ENCODE measurements at places on chromosomes 13 and 19.
A peak's percentile ranks its signal among the peaks of the same experiment; 100 is the strongest.

DNA sequence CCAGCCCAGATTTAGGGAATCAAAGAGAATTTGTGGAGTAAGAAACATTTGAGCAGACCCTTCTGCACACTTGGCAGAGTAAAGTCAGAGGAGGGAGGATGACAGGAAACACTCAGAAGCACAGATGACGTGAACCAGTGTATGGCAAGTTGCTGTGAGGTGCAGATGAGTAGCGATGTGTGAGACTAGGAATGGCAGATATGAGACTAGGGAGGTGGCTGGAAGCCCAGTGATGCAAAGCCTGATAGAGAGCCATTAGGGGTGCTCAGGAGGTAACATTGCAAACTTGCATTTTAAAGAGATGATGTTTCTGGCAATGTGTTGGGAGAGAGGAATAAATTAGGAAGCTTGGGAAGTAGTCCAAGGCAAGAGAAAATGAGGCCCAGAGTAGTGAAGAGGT, 44.0 kb downstream of the PCDH17 start:
- DNase-seq: no peak

GRCh38 chr13:26022538-26023292, 29.1 kb downstream of the SHISA2 start:
- no peak for DNase-seq

- no peak for DNase-seq
Measured at GRCh38 chr13:49545661-49546060, 39.7 kb downstream of the RCBTB1 start.

GRCh38 chr19:40503320-40503695, 36.5 kb downstream of the SPTBN4 start:
- DNase-seq: no peak

GRCh38 chr19:45177817-45178261, at the start of gene TRAPPC6A:
TSS of gene TRAPPC6A (minus strand) at chr19:45178237. CDS start at chr19:45178218, 19 bp downstream.
- DNase-seq: no peak

GRCh38 chr19:10412257-10412977, 7.9 kb upstream of the PDE4A start:
- DNase-seq: no peak

GRCh38 chr13:93811071-93811737, 584.6 kb downstream of the GPC6 start:
- DNase-seq: no peak

- DNase-seq: no peak
Measured at GRCh38 chr13:80083853-80084676, 256.9 kb downstream of the SPRY2 start.

GRCh38 chr13:60019119-60019993, 144.4 kb downstream of the DIAPH3 start:
- no peak for DNase-seq

DNA sequence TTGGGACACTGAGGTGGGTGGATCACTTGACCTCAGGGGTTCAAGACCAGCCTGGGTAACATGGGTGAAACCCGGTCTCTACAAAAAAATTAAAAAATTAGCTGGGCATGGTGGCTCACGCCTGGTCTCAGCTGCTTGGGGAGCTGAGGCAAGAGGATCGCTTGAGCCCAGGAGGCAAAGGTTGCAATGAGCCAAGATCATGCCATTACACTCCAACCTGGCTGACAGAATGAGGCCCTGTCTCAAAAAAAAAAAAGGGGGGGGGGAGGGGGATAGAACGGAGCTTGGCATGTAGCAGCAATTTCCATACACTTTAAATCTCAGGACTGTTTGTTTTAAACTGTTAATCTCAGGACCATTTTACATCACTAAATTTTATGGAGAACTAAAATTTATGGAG, 2.2 kb downstream of the ACP7 start:
- no peak for DNase-seq

- peak; percentile 57 for DNase-seq
Measured at GRCh38 chr19:45125975-45126493, 33.1 kb downstream of the PPP1R37 start.

- no peak for DNase-seq
Measured at GRCh38 chr19:46402725-46403124, 10.6 kb downstream of the CCDC8 start.

DNA sequence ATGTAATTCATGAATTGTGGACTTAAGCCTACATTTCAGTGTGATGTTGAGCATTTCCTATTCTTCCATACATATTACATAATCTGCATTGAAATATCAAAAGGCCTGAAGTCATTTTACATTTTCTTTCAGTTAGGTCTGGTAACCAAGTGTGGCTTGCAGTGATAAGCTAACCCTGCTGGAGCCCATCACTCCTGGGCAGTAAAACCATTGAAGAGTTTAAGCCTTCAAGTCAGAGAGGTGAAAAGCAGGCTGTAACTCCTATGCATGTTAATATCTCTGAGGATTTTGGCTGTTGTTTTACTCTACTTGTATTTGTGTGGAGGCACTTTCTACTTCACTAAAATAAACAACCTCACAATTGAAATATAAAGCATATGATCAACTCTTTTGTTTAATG, 248.8 kb downstream of the SLITRK5 start:
- DNase-seq: no peak

GRCh38 chr19:5196832-5197231, 143.8 kb downstream of the PTPRS start:
- DNase-seq: no peak

- DNase-seq: no peak
Measured at GRCh38 chr19:9107375-9107774, at the start of gene OR7G2. TSS of gene OR7G2 (minus strand) at chr19:9107475. CDS start at chr19:9103243, 4,232 bp downstream.

DNA sequence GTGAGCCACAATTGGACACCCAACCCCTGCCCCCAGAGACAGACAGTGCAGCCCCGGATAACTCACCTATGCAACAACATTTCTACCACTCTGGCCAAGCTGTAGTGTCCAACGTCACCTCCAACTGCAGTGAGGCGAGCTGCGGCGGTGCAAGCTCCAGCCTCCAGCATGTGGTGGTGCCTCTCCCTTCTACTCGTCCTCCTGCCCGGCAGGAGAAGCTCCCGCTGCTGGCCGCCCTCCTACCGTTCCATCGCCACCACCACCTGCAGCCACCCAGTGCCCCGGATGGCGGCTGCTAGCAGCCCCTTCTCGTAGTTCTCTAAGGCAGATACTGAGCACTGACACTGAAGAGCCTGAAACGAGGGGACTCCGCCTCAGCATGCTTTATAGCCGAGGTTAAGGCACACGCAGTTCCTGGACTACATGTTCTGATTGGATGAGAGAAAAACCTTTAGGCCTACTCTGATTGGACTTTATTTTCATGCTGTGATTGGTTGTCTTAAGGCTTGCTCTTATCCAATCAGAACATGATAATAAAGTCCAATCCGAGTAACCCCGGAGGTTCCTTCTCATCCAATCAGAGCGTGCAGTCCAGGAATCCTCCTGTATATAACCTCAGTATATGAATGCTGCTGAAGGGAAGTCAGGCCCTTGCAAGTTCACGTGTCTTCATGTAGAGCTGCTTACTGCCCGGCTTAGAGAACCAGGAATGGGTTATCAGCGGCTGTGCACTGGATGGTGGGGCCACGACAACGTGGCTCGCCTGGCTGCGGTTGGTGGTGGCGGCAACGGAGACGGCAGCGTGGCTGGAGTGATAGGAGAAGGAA, 63.5 kb downstream of the TUBA3C start:
- no peak for DNase-seq

- DNase-seq: no peak
Measured at GRCh38 chr13:99382428-99383133, 75.4 kb upstream of the GPR183 start.

- DNase-seq: no peak
Measured at GRCh38 chr13:36915896-36916640, 4.0 kb downstream of the SMAD9 start.

DNA sequence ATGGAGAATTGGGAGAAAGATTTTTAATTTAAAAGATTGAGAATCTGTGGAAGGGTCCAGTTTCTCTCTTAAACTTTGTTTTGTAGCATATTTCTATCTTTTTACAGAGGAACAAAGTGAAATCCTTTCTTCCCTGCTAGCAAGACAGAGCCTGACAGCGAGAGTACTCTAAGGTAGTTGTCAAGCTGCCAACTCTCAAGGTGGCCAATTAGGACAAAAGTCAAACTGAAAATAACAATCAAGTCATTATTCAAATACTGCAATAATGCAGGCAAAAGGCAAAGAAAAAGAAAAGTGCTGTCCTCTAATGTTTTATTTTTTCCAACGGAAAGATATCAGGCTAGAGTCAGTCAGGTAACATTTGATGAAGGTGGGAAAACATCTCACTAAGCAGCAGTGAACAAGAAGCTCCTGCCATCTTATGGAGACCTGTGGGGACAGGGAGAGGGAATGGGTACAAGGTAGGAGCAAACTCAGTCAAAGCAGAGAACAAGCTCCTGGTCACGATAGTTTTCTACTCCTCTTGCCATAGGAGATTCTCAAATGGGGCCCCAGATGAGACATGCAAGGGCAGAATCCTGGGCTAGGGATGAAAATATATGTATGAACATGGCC, 801.9 kb upstream of the SLITRK1 start:
- DNase-seq: no peak

DNA sequence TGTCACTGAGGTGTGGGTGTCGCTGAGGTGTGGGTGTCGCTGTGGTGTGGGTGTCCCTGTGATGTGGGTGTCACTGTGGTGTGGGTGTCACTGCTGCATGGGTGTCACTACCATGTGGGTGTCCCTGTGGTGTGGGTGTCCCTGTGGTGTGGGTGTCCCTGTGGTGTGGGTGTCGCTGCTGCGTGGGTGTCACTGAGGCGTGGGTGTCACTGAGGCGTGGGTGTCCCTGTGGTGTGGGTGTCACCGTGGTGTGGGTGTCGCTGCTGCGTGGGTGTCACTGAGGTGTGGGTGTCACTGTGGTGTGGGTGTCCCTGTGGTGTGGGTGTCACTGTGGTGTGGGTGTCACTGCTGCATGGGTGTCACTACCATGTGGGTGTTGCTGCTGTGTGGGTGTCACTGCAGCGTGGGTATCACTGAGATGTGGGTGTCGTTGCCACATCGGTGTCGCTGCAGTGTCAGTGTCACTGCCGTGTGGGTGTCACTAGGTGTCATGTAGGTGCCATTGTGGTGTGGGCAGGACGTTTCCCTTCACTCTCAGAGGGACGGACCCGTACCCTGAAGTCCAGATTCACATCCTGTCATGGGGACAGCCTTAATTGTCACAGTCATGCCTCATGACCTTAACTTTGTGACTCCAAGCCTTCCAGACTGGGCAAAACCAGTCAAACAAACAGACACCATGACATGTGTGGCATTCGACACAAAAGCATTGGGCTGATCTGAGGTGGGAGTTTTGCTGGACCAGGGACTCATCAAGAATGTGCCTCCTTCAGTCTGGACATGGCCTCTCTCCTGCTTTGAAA, 12.7 kb upstream of the GAS6 start:
- no peak for DNase-seq

- no peak for DNase-seq
Measured at GRCh38 chr19:44685877-44686276, 13.1 kb upstream of the CEACAM16 start.

- peak; percentile 93 for DNase-seq
Measured at GRCh38 chr19:13001502-13002165, 6.4 kb downstream of the NFIX start.

DNA sequence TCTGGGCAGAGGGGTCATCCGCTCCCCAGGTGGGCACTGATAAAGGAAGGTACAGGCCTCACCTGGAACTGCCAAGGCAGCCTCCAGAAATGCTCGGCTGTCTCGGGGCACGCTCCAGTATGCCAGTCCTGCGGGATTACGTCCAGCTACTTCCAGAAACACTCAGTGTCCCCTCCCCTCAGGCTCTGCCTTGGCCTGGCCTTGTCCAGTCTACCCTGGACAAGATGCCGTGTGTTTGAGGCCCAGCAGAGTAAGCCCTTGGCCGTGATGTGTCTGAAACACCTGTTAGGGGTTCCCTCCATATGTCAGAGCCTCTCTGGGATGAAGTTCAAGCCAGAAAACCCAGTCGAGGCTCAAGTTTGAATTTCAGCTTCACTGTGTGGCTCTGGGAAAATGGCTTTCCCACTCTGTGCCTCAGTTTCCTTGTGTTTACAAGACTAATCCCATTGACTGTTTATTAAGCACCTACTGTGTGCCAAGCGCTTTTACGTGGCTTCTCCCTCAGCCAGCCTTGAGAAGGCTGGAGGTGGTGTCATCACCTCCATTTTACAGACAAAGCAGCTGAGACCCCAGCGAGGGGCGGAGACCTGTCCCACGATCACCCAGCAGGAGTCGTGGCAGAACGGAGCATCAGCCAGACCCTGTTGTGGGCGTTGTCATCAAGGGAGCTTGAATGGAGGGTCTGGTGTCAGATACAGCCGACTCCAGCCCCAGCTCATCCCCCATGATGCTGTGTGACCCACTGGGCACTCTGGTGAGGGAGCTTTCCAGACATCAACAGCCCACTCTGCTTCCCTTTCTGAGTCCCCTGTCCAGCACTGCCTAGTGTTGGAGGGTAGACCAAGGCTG, 2.0 kb upstream of the PIK3R2 start:
- peak; percentile 67 for DNase-seq

- DNase-seq: no peak
Measured at GRCh38 chr13:45786293-45786920, 65.1 kb downstream of the SIAH3 start.

DNA sequence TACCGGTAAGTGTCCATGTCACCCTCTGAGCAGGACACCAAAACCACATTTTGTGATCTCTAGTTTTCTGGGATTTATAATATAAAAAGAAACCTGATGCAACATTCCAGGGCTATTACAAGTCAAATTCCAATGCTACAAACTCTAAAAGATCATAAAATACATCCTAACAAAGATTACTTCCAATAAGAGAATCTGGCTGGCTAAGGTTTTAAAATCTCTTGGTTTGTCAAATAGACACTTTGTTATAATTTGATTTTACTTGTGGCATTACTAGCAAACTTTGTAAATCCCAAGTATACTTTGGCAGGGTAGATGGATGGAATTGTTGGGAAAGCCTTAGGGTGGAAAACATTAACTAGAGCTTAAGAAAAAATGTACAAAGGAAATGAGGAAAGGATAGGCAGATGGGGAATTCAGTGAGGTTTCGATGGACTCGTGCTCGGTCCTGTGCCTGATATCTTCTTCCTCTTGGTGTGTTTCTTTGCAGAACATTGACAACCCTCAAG, 74.0 kb upstream of the POMP start:
- no peak for DNase-seq

DNA sequence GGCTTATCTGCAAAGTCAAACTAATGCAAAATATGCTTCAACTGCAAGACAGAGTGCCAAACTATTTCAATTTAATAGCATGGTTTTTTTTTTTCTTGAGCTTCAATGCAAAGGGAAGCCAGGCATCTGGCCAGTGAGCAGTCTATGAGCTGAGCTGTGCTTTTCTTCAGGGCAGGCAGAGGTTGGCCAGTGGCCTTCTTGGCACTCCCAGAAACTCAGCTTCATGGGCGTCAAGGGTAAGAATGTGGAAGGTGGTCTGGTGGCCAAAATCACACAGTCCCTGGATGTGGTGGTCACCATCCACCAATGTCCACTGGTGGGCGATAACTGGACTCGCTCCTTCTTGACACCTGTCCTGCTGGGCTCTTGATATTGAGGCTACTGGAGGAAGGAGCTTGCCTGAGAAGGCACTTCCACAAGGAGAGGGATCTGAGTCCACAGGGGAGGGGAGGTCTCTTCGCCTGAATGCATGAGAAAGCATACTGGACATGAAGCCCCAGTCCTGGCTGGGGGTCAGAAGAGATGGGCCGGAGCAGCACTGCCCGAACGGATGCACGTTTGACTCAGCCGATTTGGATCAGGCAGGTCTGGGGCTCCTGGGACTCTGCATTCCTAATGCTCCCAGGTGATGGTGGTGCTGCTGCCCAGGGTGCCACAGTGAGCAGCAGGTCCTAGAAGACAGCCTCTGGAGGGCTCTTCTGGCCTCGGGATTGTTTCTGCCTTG, 17.1 kb downstream of the COL4A2 start:
- DNase-seq: no peak
